ENCODE measurements at places on chromosomes 2 and 18. TPM values are rescaled to one million over a fixed set of nuclear protein-coding genes. Genes with fewer than 3 reads are reported as not detected.
A peak's percentile ranks its signal among the peaks of the same experiment; 100 is the strongest.

DNA sequence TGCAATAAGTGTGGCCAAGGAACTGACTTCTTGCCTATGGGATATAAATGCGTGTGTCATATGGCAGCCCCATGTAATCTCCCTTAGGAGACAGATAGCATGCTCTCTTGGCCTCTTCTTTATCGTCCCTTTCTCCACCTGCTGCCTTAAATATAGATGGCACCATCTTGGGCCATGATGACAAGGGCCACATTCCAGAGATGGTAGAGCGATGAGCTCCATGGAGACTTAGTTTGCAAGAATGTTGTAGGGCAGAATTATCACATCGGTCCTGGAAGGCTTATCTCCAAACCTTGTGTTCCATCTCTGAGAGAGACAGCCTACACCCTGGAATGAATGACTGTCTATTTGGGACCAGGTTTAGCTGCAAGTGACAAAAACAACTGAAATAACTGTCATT lies 536.7 kb downstream of the TNS1 start:
- H3K4me1 ChIP-seq = no peaks in the 10 kb centered on the region
- H3K36me3 ChIP-seq = no peaks in the 10 kb centered on the region
- H3K4me3 ChIP-seq = no peak overlapping the region
- peaks cover 2% of the 10 kb centered on the region for H3K27me3 ChIP-seq

DNA sequence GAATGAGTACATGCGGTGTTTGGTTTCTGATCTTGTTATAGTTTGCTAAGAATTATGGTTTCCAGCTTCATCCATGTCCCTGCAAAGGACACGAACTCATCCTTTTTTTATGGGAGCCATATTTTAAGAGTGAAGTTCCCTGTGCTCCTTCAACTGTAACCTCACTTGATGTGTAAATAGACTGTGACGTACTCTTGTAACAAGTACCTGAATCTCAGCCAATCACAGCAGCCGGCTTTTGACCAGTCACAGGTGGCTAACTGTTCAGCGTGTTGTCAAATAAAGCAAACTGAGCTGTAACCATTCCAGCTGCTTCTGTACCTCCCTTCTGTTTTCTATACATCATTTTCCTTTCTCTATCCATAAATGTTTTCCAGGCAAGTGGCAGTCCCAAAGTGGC lies 774.3 kb upstream of the HS6ST1 start:
- no peak overlapping the region for H3K4me3 ChIP-seq
- DNase-seq = no peak
- H3K27me3 ChIP-seq = no peaks in the 10 kb centered on the region
- no peaks in the 10 kb centered on the region for H3K4me1 ChIP-seq
- no peaks in the 10 kb centered on the region for H3K36me3 ChIP-seq

DNA sequence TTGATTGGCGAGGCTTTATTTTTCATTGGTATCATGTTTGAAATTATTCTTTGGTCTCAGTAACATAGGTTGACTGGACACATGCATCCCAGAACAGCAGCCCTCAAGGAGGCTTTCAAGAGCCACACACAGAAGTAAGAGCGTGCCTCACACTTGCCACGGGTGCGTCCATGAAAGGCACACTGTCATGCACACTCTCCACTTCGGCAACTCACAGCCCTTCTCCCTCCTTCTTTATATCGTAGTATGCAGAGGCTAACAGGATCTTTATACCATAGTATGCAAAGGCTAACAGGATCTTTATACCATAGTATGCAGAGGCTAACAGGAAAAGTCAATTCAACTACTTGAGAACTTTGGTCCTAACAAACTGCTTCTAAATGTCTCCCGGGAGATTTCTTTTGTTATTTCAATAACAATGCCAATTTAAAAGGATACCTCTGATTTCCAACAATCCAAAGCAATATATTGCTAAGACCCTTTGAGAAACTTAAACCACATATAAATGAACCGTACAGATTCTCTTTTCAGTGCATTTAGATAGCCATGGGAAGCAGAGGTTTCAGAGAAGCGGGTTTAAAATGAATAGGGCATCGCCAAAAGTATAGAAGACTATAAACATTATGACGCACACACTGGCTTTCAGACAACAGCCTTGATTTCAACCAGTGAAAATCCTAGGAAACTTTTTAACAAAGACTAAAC lies 26.5 kb upstream of the ZNF516 start:
- peaks cover 12% of the 10 kb centered on the region for H3K4me1 ChIP-seq

HOXD3 gene
- total RNA-seq = not detected

- H3K27ac ChIP-seq = peak overlapping the region; percentile 94
- H3K27me3 ChIP-seq = no peaks in the 10 kb centered on the region
- no peaks in the 10 kb centered on the region for H3K36me3 ChIP-seq
- H3K4me1 ChIP-seq = peaks cover 39% of the 10 kb centered on the region
These were observed 463 bp downstream of the PPP1CB start for GRCh38 chr2:28751956-28752630.

DNA sequence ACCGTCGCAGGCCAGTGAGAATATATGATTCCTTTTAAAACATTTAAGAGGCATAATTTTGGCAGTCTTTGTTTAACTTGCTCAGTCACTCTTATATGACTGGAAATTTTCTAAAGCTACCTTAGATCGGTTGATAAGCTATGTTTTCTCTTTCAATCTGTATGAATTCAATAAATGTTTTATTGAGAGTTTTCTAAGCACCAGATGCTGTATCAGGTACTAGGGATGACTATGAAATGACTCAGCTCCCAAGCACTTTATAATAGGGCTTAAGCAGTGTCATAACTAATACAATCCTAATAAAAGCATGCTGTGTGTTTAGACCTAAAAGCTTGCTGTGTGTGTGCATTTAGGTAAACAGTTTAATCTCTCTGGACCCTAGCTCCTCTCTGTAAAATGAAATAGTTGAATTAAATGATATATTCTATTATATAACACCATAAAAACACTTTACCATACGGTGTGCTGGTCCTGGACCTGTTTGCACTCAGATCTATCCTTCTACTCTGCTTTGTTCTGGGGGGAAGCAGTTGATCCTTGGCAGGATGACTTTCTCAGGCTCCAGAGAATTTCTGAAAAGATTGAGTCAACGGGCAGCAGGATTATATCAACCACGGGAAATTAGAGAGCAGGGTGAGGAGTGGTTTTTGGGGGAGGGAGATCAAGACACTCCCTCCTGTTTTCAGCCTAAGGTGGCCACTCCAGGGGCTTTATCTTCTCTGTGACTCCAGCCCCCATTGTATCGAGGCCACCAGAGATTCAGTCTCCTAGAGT lies 26.1 kb upstream of the SLC38A11 start:
- H3K36me3 ChIP-seq = no peaks in the 10 kb centered on the region
- H3K4me1 ChIP-seq = peaks cover 27% of the 10 kb centered on the region
- no peaks in the 10 kb centered on the region for H3K27me3 ChIP-seq
- H3K27ac ChIP-seq = no peak overlapping the region

GRCh38 chr2:56705713-56706112 lies 521.9 kb downstream of the CCDC85A start:
- H3K4me1 ChIP-seq = no peaks in the 10 kb centered on the region
- H3K36me3 ChIP-seq = no peaks in the 10 kb centered on the region
- DNase-seq = no peak
- H3K4me3 ChIP-seq = no peak overlapping the region
- no peaks in the 10 kb centered on the region for H3K27me3 ChIP-seq

DNA sequence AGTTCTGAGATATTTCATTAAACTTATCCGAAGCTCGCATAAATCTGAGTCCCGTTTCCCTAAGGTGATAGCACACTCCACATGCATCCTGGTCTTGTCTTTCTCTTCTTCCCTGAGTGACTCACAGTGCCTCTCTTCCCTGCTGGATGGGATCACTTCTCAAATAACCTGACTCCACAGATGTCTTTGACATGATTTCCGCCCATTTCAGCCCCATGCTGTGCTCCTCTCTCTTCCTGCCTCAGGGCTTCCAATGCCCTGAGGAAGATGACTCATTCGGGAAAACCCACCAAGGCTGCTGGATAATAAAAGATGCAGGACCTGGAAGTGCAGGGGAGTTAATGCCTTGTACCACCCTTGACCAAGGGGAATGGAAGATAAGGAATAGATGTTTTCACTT lies 441.7 kb upstream of the SOX11 start:
- H3K27ac ChIP-seq = no peak overlapping the region
- H3K36me3 ChIP-seq = no peaks in the 10 kb centered on the region
- no peak for DNase-seq
- H3K27me3 ChIP-seq = no peaks in the 10 kb centered on the region
- H3K4me3 ChIP-seq = no peak overlapping the region

- H3K4me1 ChIP-seq = peaks cover 17% of the 10 kb centered on the region
- no peaks in the 10 kb centered on the region for H3K27me3 ChIP-seq
- H3K36me3 ChIP-seq = no peaks in the 10 kb centered on the region
- H3K4me3 ChIP-seq = peak overlapping the region; percentile 84
These were observed 663 bp downstream of the C2orf49 start for GRCh38 chr2:105338020-105338385.

DNA sequence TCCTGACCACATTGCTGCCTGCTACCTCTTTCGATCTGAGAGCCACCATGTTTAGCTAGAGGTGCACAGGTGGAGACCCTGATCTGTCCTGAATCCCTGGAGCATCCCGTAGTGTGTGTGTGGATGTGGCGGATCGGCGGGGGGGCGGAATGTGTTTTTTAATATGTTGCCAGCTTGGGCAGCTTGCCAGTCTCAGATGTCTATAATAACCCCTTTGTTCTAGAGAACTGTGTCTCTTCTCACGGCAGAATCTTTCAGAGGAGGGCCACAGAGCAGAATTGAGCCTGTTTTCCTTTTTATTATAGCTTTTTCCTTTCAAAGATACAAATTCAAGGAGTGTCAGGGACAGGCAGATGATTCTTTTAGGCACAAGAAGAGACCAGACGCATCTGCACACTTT lies 934.1 kb upstream of the KLHL29 start:
- H3K27ac ChIP-seq = no peak overlapping the region
- H3K4me3 ChIP-seq = no peak overlapping the region
- H3K27me3 ChIP-seq = no peaks in the 10 kb centered on the region

- H3K27me3 ChIP-seq = no peaks in the 10 kb centered on the region
- H3K27ac ChIP-seq = peak overlapping the region; percentile 78
- H3K4me3 ChIP-seq = peak overlapping the region; percentile 59
- no peaks in the 10 kb centered on the region for H3K36me3 ChIP-seq
- peak; percentile 95 for DNase-seq
- H3K4me1 ChIP-seq = peaks cover 20% of the 10 kb centered on the region
These were observed 41.7 kb downstream of the MYOM1 start for GRCh38 chr18:3177902-3178687.

DNA sequence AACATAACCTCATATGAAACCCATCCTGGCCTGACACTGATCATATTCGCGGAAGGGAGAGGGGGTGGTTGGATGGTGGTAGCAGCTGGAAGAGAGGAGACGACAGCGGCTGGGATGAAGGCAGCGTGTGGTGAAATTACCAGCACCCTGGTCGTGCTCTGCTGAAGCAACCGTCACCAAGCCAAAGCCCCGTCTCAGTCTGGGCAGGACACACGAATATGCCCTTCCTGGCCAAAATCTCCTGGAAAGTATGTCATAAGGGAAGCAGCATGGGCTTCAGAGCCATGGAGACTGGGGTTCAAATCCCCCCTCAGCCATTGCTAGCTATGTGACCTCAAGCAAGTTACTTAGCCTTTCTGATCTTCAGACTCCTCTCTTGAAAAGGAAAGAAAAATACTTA lies 63.2 kb upstream of the CABLES1 start:
- no peaks in the 10 kb centered on the region for H3K27me3 ChIP-seq
- DNase-seq = no peak
- H3K4me3 ChIP-seq = no peak overlapping the region
- no peak overlapping the region for H3K27ac ChIP-seq

- H3K27ac ChIP-seq = no peak overlapping the region
- H3K4me3 ChIP-seq = no peak overlapping the region
- H3K36me3 ChIP-seq = no peaks in the 10 kb centered on the region
- DNase-seq = no peak
- peaks cover 21% of the 10 kb centered on the region for H3K4me1 ChIP-seq
- no peaks in the 10 kb centered on the region for H3K27me3 ChIP-seq
These were observed 38.4 kb downstream of the HS6ST1 start for GRCh38 chr2:128280158-128280871.

DNA sequence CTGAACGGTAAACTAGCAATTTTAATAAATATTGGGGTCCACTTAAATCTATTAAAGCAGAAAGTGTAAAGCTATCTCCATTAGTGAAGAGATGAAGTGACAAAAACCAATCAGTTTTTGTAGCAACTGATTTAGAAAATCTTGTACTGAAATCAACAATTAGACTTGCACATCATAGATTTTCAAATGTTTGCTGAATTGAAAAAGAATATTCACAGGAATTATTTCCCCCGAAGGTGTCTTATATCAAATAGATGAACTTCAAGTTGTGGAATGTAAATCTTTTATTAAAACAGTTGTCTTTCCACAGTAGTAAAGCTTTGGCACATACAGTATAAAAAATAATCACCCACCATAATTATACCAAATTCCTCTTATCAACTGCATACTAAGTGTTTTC lies 48.7 kb downstream of the ATIC start:
- no peak overlapping the region for H3K4me3 ChIP-seq
- no peak for DNase-seq
- no peaks in the 10 kb centered on the region for H3K27me3 ChIP-seq

GRCh38 chr2:654896-655295 lies 22.3 kb downstream of the TMEM18 start:
- no peaks in the 10 kb centered on the region for H3K36me3 ChIP-seq
- H3K4me3 ChIP-seq = no peak overlapping the region
- no peak overlapping the region for H3K27ac ChIP-seq
- peaks cover 3% of the 10 kb centered on the region for H3K27me3 ChIP-seq
- no peaks in the 10 kb centered on the region for H3K4me1 ChIP-seq

DNA sequence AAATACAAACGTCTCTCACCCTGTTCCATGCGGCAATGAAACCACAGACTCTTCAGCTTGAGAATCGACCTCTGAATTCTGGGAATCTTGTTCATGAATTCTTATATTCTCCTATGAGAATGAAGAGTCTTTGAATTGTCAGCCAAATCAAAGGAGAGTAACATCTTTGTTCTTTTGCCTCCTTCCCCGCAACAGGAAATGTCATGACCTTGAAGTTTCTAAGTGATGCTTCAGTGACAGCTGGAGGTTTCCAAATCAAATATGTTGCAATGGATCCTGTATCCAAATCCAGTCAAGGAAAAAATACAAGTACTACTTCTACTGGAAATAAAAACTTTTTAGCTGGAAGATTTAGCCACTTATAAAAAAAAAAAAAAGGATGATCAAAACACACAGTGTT lies 21.8 kb downstream of the TNFAIP6 start:
- H3K27me3 ChIP-seq = no peaks in the 10 kb centered on the region
- no peaks in the 10 kb centered on the region for H3K36me3 ChIP-seq
- no peak overlapping the region for H3K27ac ChIP-seq
- no peaks in the 10 kb centered on the region for H3K4me1 ChIP-seq
- no peak for DNase-seq

DNA sequence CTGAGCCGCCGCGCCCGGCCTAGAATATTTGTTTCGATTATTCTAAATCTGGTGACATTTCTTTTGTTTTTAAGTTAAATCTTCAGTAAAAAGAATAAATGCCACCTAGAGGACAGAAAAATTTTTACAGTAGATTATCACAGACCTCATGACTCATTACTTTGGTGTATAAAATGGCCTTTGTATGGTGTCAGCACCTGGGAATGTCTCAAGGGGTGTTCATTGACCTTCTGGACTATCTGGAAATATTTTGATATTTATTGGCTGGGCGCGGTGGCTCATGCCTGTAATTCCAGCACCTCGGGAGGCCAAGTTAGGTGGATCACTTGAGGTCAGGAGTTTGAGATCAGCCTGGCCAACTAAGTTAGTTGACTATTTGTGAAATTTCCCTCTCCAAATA lies 30.3 kb upstream of the SLC30A6 start:
- H3K36me3 ChIP-seq = peaks cover 39% of the 10 kb centered on the region
- DNase-seq = peak; percentile 39
- H3K4me3 ChIP-seq = no peak overlapping the region
- H3K27me3 ChIP-seq = no peaks in the 10 kb centered on the region

EGR4 gene
- 0.30 TPM for total RNA-seq

- H3K4me3 ChIP-seq = no peak overlapping the region
- H3K36me3 ChIP-seq = no peaks in the 10 kb centered on the region
- no peak for DNase-seq
- no peak overlapping the region for H3K27ac ChIP-seq
These were observed 118.1 kb downstream of the EPB41L3 start for GRCh38 chr18:5425721-5426120.

All from B cell (primary cell).